ENCODE measurements at places on chromosomes 11 and 22. TPM values are rescaled to one million over a fixed set of nuclear protein-coding genes. Genes with fewer than 3 reads are reported as not detected.

Gene SLC39A13
- 53.3 TPM for total RNA-seq

Gene ART5
- not detected for total RNA-seq

- DNase-seq: no peak
These were observed 44.6 kb upstream of the KLHL35 start for GRCh38 chr11:75477614-75477935.

GRCh38 chr11:70786021-70786665, 387.8 kb downstream of the CTTN start:
- no peak for DNase-seq

- DNase-seq: no peak
These were observed 4.5 kb downstream of the RNH1 start for GRCh38 chr11:502288-503178.

- no peak for DNase-seq
These were observed 61.3 kb upstream of the CREB3L1 start for GRCh38 chr11:46216019-46216764.
